Fibroblast of the conjunctiva (primary cell): ENCODE measurements at places on chromosomes 5 and 9.

- no peak for DNase-seq
Measured at GRCh38 chr9:5231212-5231611, at the start of gene INSL4. INSL4 (plus strand) TSS chr9:5231419; CDS start chr9:5231524, 105 bp downstream.

- DNase-seq: no peak
Measured at GRCh38 chr5:14876095-14876494, 4.5 kb upstream of the ANKH start.

GRCh38 chr5:75513841-75514240 is 2.1 kb downstream of the POLK start:
- DNase-seq: no peak

DNA sequence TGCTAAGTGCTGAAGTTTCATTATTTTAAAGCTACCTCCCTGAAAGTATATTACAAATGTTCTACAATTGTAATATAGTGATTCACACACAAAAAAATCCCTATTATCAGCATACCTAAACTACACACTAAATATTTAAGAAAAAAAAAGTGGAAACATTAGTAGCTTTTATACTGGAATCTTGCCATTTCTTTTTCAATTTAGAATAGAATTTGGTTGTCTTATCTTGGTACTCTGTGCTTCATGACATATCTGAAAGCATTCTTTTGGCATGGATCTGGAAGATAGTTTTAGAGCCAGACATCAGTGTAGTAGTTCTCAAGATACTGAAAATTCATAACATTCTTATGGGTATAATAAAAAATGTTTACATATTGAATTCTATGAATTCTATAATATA is 35.0 kb downstream of the SLC1A3 start:
- no peak for DNase-seq

DNA sequence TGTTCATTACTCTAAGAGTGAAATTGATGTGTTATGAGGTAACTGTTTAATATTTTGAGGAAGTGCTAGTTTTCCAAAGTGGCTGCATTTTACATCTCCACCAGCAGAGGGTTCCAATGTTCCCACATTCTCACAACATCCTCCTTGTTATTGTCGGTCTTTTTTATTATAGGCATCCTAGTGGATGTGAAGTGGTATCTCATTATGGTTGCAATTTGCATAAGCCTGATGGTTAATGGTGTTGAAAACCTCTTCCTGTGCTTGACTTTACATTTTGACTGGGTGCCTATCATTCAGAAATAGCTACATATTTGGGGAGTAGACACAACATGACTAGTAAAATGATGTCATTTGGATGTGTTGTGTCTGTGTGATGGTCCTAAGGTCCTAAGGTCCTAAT is 143.6 kb downstream of the MRPS30 start:
- peak; percentile 1 for DNase-seq

GRCh38 chr5:92560698-92561401 is 1020.2 kb downstream of the NR2F1-AS1 start:
- peak; percentile 76 for DNase-seq

- DNase-seq: no peak
Measured at GRCh38 chr5:44821164-44821563, 12.4 kb downstream of the MRPS30 start.

DNA sequence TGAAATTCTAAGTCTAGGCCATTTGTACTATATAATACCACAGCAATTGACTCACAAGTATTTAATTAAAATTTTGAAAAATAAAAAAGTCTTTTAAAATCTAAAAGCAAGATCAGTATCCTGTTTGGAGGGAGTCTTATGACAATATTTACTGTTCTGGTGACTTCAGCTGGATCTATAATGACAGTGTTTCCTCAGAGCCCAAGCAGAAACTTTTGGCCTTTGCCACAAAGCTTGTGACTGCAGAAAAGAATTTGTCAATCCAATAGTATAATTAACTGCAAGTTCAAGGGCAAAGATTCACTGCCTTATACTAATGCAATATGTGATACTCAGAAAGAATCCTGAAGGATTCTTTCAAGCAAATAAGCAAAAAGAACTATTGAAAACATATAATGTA is 49.6 kb upstream of the RAPGEF6 start:
- no peak for DNase-seq

- DNase-seq: no peak
Measured at GRCh38 chr5:4023091-4023752, 427.6 kb downstream of the IRX1 start.
